Karpas-422 (cell line): ENCODE measurements at places on chromosomes 4 and X. TPM values are rescaled to one million over a fixed set of nuclear protein-coding genes. Genes with fewer than 3 reads are reported as not detected.

DNA sequence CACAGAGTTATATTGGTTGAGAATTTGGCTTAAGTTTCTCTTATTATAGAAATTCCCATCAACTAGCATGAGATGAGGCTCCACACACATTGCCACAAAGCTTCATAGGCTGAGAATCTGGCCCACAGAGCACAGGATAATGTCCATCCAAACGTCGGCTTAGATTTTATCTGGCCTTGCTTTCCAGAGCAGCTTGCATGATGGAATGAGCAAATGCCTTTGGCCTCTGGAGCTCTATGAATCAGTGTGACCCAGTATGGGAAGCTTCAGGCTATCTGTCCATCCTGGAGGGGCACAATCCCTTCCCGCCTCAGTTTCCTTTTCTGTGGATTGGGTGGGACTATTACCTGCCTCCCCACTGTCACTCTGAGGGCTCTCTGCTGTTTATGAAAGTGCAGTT lies 131.5 kb upstream of the NDP start:
- H3K27me3 ChIP-seq, result no peaks in the 10 kb centered on the region; the same call in 1 of the 2 replicates
- no peak for DNase-seq
- H3K4me1 ChIP-seq, result no peaks in the 10 kb centered on the region

GRCh38 chrX:103742339-103742738 lies 31.6 kb downstream of the TMEM31 start:
- H3K4me3 ChIP-seq, result no peak overlapping the region
- no peaks in the 10 kb centered on the region for H3K36me3 ChIP-seq
- DNase-seq, result no peak
- no peaks in the 10 kb centered on the region for H3K4me1 ChIP-seq
- no peaks in the 10 kb centered on the region for H3K27me3 ChIP-seq

DNA sequence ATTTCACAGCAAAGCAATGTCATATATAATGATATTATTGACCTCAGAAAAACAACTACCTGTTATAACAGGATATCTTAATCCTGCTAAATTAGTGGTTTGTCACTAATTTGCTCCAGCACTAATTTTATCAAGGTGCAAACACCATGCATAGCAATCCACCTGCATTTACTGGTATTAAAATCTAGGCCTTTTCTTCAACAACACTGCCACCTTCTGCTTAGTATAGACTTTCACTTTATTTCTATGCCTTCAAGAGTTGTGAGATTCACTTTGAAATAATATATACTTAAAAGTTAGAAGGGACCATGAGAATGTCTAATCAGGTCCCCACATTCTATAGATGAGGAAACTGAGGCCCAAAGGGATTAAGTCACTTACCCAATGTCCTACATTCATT lies 82.1 kb upstream of the IQCM start:
- no peaks in the 10 kb centered on the region for H3K27me3 ChIP-seq
- H3K4me1 ChIP-seq, result peaks cover 4% of the 10 kb centered on the region; the same call in 1 of the 2 replicates
- no peak overlapping the region for H3K27ac ChIP-seq
- no peaks in the 10 kb centered on the region for H3K36me3 ChIP-seq

DNA sequence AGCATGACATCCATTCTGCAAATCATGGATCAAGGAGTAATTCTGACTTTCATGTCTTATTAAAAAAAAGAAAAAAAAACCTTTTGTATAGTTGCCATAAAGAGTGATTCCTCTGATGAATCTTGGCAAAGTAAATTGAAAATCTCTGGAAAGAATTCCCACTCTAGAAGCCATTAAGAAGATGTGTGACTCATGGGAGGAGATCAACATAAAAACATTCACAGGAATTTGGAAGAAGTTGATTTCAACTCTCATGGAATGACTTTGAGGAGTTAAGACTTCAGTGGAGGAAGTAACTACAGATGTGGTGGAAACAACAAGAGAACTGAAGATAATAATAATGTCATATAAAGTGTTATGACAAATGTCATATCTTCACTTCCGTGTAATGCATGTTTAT lies 204.2 kb downstream of the PABPC4L start:
- no peaks in the 10 kb centered on the region for H3K4me1 ChIP-seq
- no peak overlapping the region for H3K4me3 ChIP-seq
- DNase-seq, result no peak
- no peaks in the 10 kb centered on the region for H3K27me3 ChIP-seq

Gene MAGEA2B
- not detected in 2 replicates for total RNA-seq
